Glomerular endothelial cell (primary cell): ENCODE measurements at places on chromosomes 1 and 21. TPM values are rescaled to one million over a fixed set of nuclear protein-coding genes. Genes with fewer than 3 reads are reported as not detected.

TNFRSF18 gene
- 0.58 TPM in 1 of 2 replicates, not detected in the other for total RNA-seq

GJA5 gene
- total RNA-seq, result 0.10 and 31.7 TPM in 2 replicates

OXCT2 gene
- 1.2 and 2.5 TPM in 2 replicates for total RNA-seq

RNF207 gene
- total RNA-seq, result 22.5 and 31.0 TPM in 2 replicates

TFF2 gene
- not detected in 2 replicates for total RNA-seq
